ENCODE measurements at places on chromosomes 12 and 14.

GRCh38 chr12:57549909-57550640 is at the start of gene KIF5A:
Gene KIF5A, plus strand, starts transcription at chr12:57550044. Its CDS starts 228 bp downstream, at chr12:57550272.
- DNase-seq = no peak

GRCh38 chr14:49977126-49977841 is 84.4 kb downstream of the ARF6 start:
- DNase-seq = no peak

DNA sequence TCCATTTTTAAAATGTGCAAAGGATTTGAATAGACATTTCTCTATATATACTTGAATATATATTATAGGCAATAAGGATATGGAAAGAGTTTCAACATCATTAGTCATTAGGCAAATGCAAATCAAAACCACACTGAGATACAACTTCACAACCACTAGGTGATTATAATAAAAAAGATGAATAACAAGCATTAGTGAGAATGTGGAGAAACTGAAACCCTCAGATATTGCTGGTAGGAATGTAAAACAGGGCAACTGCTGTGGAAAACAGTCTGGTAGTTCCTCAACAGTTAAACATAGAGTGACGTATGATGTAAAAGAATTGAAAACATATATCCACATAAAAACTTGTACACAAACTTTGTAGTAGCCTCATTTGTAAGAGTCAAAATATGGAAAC is 11.7 kb upstream of the BATF start:
- DNase-seq = no peak

DNA sequence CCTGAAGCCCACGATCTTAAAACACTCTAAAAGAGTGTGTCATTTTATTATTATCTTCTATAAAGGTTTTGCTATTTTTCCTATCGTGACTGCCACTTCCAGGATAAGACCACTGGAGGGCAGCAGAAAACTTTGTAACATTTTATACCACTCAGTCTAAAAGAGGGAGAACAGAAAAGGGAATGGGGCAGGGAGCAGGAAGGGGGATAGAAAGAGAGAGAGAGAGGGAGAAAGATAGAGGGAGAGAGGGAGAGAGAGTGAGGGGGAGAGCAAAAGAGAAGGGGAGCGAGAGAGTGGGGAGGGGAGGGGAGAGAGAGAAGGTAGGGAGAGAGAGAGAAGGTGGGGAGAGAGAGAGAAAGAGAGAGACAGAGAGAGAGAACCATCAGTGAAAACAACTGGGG is 2.0 kb upstream of the ART4 start:
- DNase-seq = no peak

GRCh38 chr14:103066399-103066798 is 9.1 kb upstream of the CDC42BPB start:
- no peak for DNase-seq

GRCh38 chr12:70885956-70886355 is 34.6 kb downstream of the PTPRR start:
- DNase-seq = no peak

DNA sequence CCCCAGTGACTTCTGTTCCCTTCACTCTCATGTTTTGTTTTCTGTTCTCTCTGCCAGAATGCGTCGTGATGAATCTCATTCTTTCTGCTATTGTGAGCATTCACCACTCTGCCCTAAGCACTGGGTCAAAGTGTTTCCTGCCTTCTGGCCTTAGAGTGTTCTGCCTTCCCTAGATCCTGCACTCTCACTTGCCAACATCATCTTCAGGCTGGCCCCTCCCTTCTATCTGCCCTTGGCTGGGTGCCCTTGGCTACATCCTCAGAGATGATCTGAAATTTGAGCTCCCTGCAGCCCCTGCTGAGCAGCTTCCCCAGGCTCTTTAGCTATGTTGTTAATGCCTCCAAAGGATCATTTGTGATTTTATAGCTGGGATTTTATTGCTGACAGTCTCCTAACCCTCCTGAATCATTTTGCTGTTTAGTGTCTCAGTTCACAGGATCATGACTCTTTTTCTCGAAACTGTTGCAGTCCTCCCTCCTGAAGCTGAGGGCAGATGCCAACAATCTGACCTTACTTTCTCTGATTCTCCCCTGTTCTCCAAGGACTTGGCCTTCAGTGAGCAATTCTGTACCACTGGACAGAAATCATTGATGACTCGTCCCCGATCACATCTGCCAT is 4.5 kb downstream of the DHRS2 start:
- no peak for DNase-seq

DNA sequence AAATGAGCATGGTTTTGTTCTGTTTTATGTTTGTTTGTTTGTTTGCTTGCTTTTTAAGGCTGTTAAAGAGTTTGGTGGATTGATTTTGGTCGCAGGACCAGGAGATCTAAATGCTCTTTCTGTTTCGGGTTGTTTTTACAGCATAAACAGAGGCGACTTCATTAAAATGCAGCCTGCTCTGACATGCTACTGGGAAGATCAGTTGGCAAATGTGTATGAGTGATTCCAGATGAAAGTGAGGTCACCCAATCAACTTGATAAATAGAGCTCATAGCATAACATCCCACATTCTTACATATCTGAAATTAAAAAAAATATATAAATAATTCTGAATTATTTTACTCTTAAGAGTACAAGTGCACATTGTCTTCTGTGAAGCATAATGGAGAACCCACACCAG is 947.7 kb downstream of the GALC start:
- no peak for DNase-seq

DNA sequence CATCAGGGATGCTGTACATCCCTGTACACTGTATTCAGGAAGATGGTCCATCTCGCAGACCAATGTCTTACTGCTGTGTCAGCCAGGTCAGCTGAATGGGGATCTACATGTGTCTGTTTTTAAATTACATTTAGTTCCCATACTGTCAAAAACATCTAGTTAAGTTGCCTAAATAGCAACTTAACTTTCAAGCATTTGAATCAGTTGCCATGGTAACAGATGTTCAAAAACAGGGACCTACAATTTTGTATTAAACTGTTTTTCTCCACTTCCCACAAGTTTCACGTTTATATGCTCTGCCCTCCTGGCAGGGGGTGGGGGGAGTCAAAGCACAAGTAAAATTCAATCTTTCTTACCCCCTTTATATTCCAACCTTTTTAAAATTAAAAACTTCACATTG is 38.3 kb downstream of the C12orf42 start:
- no peak for DNase-seq

GRCh38 chr14:79437951-79438350 is 773.4 kb downstream of the DIO2 start:
- DNase-seq = no peak

DNA sequence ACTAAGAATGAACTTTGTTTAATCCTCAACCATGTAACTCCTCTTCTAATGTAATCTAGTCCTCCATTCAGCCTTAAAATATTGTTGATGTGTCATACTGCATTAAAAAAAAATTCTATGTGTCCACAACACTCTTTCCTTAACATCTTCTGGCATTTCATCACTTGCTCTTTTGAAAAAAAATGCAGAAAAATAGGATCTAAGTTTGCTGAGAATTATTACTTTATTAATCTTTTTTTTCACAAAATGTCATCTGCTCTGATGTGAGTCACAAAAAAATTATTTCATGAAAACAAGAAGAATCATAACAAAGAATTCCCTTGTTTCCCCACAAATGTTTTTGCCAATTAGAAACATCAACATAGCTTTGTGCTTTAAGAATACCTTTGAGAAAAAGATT is 410.1 kb upstream of the MGAT4C start:
- no peak for DNase-seq

DNA sequence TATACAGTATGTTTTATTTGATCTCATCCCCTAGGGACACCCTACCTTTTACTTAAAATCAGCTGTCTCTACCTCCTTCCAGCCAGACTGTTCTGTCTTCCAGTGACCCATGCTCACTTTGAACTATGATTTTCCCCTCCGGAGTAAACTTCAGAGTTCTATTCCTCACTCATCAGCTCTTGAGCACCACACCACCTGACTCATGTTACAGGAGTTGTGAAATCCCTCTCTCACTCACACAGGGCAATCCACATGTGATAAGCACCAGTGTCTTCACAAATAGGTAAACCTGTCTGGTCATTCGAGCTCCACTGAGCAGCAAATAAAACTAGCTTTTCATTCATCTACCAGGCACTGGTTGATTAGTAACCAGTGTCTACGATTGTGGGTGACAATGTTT is 177.3 kb upstream of the BMP4 start:
- DNase-seq = no peak

DNA sequence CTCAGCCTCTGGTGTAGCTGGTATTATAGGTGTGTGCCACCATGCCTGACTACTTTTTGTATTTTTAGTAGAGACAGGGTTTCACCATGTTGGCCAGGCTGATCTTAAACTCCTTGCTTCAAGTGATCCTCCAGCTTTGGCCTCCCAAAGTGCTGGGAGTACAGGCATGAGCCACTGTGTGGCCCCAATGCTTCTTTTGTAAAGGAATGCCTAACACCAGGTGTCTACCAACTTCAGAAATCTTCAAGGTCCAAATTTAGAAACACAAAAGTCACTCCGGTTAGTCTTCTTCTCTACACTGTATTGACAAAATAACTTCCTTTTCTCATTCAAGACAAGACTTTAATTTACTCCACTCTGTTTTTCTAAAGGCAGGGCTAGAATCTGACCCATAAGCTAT is 188.7 kb downstream of the PRKD1 start:
- no peak for DNase-seq

GRCh38 chr12:92912052-92912451 is 17.0 kb downstream of the EEA1 start:
- no peak for DNase-seq

- peak; percentile 85 for DNase-seq
These were observed at the start of gene EVL for GRCh38 chr14:100065111-100065871. Gene EVL, plus strand, starts transcription at chr14:100065422. Its CDS starts 79 bp downstream, at chr14:100065501.

GRCh38 chr12:102513272-102513671 is 32.9 kb upstream of the IGF1 start:
- DNase-seq = no peak

GRCh38 chr14:64764641-64765520 is 60.7 kb downstream of the PLEKHG3 start:
- DNase-seq = no peak

GRCh38 chr12:645563-646071 is 17.6 kb downstream of the NINJ2 start:
- DNase-seq = no peak

- DNase-seq = no peak
These were observed 85.0 kb upstream of the ARID2 start for GRCh38 chr12:45644541-45644940.

GRCh38 chr12:97093187-97093683 is 186.2 kb downstream of the NEDD1 start:
- no peak for DNase-seq

DNA sequence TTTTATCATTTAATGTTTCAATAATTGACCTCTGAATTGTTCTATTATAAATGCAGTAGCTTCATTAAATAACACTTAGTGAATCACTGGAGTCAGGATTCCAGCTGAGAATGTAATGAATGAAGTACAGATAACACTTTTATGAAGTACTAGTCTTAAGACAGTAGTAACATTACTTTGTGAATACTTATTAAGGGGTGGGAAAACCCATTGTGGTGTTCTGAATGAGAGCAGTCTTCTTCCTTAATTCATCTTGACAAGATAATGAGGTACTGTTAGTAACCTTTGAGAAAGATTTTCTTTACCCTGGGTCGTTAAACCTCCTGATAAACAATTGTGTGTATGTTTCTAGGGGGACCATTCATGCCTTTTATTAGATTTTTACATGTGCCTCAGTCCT is 12.7 kb downstream of the NUP107 start:
- no peak for DNase-seq

GRCh38 chr12:90167518-90168208 is 459.0 kb upstream of the ATP2B1 start:
- DNase-seq = no peak
